Stimulated activated CD4-positive, alpha-beta T cell treated with anti-CD3 and anti-CD28 coated beads, Interleukin-1b, Interleukin-23, amount 100 ng/mL, for 1 hour (primary cell): ENCODE measurements at places on chromosomes 4 and X.

DNA sequence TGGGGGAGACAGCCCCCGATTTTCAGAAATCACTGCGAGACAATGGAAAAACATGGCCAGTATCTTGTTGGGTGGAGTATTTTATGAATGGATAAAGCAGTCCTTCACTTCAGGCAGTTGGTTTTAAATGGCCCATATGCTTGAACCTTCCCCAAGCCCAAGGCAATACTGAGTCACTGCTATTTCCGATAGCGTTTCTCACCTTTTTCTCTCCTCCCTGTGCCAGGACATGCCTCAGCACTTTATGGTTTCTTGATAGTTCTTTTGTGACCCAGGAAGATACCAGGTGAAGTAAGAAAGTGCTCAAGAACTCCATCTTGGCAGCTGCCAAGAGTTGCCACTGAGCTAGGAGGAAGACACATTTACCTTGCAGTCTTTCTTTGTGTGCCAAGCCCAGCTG, 26.8 kb upstream of the ESX1 start:
- DNase-seq, result no peak

DNA sequence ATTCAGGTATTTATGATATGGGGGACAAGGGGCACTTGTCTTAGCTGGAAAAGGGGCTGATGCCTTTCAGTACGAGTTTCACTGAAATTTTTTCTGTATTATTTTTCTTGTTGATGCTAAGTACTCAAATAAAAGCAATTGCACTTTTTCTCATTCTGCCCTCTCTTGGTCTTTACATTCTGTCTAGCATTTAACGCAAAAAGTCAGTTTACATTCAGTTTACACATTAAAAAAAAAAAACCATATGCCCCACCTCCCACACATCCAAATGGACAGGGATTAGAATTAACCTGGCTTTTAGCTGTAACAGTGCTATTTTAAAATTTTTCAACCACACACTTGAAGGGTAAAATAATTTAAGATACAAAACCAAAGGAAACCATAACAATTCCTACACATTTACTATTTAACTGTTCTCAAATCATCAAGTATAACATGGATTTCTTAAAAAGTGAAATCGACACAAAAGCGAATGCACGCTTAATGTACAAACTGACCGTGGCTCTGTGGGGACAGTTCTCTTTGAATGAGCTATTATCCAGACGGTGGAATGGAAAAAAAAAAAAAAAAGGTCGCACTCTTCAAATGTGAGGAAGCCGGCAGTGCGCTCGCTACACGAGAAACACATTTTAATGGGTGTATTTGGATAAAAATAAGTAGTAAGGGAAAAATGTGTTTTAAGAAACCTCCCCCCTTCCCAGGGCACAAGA, 1.4 kb downstream of the AMMECR1 start:
- DNase-seq, result no peak

DNA sequence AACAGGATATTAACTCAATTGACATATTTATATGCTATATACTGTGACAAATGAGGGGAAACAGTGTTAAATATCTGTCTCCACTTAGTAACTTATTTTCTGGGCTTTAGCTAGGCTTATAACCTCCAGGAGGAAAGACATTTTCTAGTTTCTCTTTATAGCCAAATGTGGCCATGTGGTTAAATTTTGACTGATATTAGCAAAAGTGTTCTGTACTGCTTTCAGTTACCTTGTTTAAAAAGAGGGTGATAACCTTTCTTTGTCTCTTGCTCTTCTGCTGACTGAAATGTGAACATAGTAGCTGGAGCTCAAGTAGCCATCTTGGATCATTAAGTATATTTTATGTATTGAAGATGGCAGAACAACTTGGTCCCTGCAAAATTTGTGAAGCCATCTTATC, 253.7 kb downstream of the PDHA2 start:
- no peak for DNase-seq

GRCh38 chr4:930028-930551, 2.0 kb downstream of the GAK start:
- no peak for DNase-seq

GRCh38 chr4:178664621-178665020, 1222.4 kb upstream of the AGA start:
- DNase-seq, result no peak

- no peak for DNase-seq
Observed at GRCh38 chrX:147850875-147851274, 60.8 kb upstream of the FMR1 start.

- no peak for DNase-seq
Observed at GRCh38 chrX:107465932-107466620, 16.6 kb downstream of the FRMPD3 start.

- no peak for DNase-seq
Observed at GRCh38 chr4:143693856-143694255, 6.6 kb downstream of the FREM3 start.

DNA sequence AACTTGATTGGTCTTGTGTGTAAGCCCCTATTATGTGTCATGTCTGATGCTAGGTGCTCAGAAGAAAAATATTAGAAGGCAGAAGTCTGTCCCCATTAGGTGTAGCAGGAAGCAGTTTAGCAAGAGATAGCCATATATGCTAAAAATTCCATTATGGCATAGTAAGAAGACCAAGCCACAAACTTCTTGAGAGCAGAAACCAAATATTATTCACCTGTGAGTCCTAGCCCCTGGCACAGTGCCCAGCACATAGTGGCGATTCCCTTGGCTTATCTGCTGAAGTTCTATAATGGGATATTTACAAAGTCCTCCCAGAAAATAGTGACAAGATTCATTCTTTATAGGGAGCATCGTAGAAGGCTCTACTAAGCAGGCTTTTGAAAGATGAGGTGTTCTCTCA, 174.4 kb downstream of the RAB28 start:
- DNase-seq, result no peak

DNA sequence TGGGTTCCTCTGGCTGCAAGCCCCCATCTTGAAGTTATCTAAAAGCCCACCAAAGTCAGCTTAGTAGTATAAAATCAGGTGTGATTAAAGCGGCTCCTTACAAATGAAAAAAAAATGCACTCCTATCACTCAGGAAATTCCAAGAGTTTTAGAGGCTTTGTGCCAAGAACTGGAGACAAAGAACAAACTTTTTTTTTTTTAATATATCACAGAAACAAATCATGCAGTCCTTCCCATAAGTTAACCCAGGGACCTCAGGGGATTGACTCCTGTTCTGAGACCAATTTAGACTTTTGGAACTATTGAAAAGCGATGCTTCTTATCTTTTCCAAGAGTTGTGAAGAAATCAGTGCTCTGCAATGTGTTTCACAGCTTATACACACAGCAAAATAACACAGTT, 53.6 kb downstream of the HHIP start:
- DNase-seq, result no peak

DNA sequence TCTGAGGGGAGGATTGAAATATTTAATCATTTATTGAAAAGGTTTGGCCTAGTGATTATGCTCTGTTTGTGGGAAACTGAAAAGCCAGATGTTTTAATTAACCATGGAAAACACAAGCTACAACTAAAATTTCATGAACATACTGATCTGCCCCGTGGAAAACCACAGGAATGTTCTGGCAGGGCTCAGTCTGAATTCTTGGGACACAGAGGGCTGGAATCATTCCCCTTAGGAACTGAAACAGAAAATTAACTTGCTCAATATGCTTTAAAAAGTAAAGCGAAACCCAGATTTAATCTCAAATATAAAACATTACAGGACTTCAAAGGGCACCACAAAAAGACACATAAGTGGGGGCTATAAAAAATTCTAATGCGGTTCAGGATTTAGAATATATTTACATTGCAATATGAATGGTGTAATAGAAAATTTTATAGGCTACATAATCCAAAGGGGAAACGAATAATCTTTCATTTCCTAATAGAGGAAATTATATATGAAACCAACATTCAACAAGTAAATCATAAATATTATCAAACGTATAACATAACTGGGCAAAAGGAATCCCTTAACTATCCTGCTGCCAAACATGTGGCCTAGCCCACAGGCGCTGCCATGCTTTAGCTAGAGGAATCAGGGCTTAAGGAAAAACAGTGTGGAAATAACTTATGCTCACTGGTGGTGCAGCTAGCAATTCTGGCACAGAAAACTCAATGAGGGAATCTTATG, 70.9 kb downstream of the APBB2 start:
- no peak for DNase-seq

DNA sequence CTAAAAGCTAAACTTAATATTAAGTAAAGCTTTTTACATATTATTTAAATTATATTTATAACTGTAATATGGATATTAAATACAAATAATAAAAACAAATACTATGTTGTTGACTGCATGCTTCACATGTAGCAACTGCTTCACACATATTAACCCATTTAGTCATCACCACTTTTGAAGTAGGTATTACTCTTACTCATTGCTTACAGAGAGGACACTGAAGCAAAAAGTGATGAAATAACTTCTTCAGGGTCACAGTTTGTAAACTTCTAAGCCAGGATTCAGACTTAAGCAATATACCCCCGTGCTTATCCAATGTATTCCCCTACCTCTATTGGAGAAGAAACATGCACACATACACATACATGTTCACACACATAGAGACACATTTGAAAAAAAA, 166.6 kb downstream of the DKK2 start:
- no peak for DNase-seq

GRCh38 chr4:48112017-48112667, 21.9 kb downstream of the TXK start:
- DNase-seq, result no peak

DNA sequence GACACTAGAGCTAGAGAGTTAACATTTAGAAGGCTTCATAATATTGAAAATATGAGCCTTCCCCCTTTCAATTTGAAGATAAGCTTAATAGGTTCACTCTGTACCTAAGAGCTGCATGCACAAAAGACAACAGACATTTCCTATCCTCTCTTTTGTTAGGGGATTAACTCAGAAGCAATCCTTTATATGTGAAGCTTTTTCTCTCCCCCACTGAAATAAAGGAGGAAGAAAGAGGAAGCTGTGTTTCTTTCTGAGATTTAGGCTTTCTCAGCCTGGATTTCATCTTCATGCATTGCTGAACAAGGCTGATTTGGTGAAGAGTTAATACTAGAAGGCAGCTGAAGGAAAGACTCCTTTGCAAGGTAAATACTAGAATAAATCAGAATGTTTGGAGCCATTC, 21.0 kb upstream of the CABS1 start:
- DNase-seq, result no peak

DNA sequence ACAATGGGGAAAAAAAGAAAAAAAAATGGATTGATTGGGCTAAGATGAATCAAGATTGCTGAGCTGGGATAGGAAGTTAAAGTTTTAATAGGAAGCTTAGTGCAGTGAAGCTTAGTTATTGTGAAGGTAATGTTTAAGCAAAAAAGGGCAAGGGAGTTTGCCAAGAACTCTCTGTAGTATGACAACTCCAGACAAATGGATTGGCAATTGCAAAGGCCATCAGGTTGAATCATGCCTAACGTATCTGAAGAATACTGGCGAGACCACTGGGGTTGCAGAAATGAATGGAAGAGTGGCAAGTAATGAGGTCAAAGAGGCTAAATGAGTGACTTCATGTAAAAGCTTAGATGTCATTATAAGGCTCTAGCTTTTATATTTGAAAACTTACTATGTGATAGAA, 1654.0 kb downstream of the PCDH7 start:
- no peak for DNase-seq

DNA sequence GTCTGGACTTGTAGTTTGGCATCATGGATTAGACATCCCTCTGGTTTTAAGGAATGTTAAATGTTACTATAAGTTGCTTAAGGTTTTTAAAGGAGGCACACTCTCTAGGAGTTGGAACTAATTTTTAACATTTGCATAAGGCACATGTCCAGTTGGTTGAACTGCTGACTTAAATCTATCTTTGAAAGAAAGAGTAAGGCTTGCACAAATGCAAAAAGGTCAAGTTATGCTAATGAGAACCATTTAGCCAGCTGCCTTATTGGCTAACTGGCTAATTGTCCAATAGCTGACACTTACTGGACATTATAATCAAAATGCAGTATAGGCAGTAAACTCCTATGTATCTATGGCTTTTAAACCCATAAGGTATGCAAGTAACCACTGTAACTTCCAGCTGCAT, 206.1 kb upstream of the TTC29 start:
- DNase-seq, result no peak

DNA sequence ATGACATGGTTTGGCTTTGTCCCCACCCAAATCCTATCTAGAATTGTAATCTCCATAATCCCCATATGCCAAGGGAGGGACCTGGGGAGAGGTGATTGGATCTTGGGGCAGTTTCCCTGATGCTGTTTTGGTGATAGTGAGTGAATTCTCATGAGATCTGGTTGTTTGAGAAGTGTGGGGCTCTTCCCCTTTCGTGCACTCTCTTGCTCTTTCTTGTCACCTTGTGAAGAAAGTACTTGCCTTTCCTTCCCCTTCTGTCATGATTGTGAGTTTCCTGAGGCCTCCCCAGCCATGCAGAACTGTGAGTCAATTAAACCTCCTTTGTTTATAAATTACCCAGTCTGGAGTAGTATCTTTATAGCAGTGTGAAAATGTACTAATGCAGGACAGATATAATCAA, 36.4 kb upstream of the FREM3 start:
- no peak for DNase-seq

DNA sequence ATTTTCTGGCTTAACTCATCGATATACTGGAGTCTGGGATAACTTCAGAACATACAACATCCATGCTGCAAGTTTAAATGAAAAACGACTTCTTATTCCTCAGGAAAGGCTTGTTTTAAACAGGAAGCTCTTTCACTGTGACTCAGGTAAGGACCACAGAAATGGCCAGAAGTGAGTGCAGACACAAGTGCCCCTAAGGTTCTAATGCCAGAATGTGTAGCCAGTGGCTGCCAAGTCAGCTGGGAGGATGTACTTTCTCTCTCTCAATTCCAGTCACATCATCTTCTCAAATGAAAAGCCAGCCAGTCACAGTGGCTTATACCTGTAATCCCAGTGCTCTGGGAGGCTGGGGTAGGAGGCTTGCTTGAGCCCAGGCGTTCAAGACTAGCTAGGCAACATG, 144.6 kb downstream of the SH3KBP1 start:
- DNase-seq, result no peak

- DNase-seq, result no peak
Observed at GRCh38 chr4:80424225-80424581, 88.7 kb downstream of the CFAP299 start.

GRCh38 chrX:39677978-39678791, 419.6 kb downstream of the BCOR start:
- DNase-seq, result no peak

GRCh38 chr4:177596035-177596434, 153.8 kb upstream of the AGA start:
- no peak for DNase-seq

- no peak for DNase-seq
Observed at GRCh38 chr4:76246025-76246424, 5.5 kb upstream of the FAM47E start.

- DNase-seq, result no peak
Observed at GRCh38 chr4:73131281-73131680, 61.8 kb upstream of the COX18 start.

DNA sequence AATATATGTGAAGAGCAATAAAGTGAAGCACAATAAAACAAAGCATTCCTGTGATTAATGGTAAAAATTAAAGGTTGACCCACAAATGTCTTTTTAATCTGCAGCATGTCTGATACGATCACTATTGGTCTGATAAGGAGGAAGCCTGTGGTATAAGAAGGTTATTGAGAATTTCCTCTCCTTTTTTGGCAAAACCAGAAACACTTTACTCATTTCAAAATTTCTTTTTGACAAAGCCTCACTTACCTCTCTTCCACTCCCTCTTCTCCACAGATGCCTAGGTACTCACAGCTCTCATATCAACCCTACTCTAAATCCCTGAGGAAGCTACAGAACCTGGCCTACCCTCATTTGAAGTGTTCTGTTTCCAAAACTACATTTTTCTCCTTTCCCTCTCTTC, 56.1 kb downstream of the TSPAN5 start:
- DNase-seq, result no peak

- DNase-seq, result no peak
Observed at GRCh38 chrX:73448379-73448778, 1.5 kb downstream of the CDX4 start.

- DNase-seq, result no peak
Observed at GRCh38 chr4:54082168-54082567, 17.8 kb upstream of the CHIC2 start.
